NCI-H2171 (cell line): ENCODE measurements at places on chromosomes 3 and 15.

- DNase-seq, result no peak
Measured at GRCh38 chr3:102661707-102662497, 227.1 kb downstream of the ZPLD1 start.

GRCh38 chr3:138381413-138381901 is 33.1 kb downstream of the MRAS start:
- DNase-seq, result no peak

DNA sequence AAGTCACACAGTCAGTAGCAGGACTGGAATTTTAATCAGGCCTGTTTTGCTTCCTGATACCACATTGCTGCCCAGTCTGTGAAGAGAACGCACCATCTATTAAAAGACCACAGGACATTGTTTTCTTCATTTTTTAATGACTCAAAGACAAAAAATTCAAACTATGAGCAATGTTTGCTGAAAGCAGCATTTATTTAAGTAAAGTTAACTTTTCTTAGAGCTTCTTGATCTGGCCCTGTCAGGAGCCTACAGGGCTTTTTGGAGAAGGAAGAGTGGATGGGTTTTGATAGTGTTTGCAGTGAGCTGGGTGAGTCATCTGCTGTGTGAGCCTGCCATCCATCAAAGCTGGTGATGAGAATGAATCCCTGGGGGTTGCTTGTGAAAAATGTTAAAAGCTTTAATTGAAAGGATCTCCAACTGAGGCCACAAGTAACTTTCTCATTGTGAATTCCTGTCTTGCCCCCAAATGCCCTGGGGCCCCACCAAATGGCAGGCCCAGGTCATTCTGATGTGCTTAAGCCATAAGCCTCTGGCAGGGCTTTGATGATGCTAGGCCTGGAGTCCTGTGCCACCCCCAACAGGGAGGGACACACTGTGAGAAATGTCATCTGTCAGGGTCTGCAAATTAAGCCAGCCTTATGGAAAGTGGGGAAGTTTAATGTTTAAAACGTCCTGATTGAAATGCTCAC is 136.2 kb upstream of the PFN2 start:
- no peak for DNase-seq

GRCh38 chr15:31083370-31083780 is 18.1 kb downstream of the TRPM1 start:
- DNase-seq, result no peak

GRCh38 chr15:101162701-101163483 is 89.0 kb downstream of the CHSY1 start:
- peak; percentile 73 for DNase-seq

DNA sequence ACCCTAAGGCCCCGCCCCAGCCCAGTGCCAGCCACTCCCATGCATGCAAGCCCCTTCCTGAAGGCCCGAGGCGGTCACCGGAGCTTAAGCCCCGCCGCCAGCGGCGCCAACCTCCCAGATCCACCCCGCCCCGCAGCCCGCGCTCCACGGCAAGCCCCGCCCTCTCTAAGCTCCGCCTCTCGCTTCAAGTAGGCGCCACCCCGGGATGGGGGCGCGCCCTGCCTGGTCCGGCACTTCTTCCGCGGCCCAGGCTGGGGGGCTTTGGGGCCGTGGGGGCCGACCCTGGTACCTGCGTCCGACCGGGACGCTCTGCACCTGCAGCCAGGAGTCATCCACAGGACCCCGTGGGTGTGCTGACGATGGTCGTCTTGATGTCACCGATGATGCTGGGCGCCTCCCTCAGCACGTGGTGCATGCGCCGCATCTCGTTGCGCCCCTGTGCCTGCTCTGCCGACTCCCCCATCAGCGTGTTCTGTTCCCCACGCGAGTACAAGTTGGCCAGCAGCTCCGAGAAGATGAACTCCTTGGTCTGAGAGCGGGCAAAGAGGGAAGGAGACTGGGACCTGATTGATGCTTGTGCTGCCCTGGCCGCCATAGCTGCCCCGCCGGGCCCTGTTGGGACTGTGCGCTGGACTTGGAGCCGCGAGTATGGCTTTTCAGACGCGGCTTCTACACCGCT is 26.1 kb upstream of the CSPG4 start:
- DNase-seq, result peak; percentile 93

DNA sequence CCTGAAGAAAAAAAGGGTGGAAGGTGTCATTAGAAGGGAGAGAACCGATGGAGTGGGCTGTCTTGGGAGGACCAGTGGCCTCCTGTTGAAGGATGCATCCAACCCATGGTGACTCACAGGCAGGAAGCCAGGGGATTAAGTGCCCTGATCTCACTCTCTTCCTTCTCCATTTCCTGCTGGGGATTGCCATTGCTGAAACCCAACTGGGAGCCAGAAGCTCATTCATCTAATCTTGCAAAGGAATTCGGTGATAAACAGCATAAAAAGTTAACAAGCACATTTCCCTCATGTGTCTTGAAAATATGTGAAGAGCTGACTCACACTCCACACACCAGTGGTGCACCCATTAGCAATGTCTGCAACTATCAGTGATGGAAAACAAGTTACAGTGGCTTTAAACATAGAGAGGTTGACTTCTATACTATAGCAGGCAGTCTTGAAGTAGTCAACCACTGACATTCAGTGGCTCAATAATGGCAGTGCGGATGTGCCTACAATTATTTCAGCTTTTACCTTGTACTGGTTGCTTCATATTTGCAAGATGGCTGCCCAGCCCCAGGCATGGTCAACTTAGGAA is 12.8 kb upstream of the CSRNP1 start:
- no peak for DNase-seq

DNA sequence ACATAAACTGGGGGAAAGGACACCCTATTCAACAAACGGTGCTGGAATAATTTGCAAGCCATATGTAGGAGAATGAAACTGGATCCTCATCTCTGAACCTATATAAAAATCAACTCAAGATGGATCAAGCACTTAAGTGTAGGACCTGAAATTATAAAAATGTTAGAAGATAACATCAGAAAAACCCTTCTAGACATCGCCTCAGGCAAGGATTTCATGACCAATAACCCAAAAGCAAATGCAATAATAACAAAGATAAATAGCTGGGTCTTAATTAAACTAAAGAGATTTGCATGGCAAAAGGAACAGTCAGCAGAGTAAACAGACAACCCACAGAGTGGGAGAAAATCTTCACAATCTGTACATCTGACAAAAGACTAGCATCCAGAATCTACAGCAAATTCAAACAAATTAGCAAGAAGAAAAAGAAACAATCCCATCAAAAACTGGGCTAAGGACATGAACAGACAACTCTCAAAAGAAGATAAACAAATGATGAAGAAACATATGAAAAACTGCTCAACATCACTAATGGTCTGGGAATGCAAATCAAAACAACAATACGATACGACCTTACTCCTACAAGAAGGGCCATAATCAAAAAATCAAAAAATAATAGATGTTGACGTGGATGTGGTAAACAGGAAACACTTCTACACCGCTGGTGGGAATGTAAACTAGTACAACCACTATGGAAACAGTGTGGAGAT is 408.7 kb downstream of the CNTN6 start:
- DNase-seq, result no peak

DNA sequence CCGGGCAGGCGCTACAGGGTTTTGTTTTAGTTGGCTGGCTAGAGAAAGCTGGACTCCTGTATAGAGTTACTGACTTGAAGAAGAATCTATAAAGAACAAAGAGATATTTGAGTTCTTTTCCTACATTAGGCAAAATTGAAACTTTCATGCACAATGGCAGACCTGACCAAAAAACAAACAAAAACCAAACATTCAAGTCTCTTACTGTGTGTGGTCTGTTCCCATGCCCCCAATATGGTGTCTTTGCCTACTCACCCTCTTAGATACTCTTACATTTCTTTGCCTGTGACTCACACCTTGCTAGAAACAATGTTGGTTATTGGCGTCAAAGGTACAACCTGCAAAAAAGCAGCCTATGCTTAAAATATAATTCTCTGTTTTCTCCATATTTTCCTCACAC is 109.5 kb upstream of the TMC3 start:
- DNase-seq, result no peak

- DNase-seq, result no peak
Measured at GRCh38 chr3:99863002-99863401, 45.3 kb downstream of the CMSS1 start.

DNA sequence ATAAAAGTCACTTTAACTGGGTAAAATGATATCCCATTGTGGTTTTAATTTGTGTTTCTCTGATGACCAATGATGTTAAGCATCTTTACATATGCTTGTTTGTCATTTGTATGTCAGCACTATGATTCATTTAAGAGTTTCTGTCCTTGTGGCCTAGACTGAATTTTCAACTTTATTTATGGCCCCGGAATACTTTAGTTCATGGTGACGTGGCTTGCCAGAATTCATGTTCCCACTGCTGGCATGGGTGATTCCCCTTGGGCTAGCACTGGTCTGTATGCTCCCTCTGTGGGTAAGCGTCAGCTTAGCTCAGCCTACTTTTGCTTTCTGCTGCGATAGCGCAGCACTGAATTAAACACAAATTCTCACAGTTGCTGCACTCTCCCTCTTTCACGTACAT is 436.3 kb upstream of the SGO1 start:
- DNase-seq, result no peak

DNA sequence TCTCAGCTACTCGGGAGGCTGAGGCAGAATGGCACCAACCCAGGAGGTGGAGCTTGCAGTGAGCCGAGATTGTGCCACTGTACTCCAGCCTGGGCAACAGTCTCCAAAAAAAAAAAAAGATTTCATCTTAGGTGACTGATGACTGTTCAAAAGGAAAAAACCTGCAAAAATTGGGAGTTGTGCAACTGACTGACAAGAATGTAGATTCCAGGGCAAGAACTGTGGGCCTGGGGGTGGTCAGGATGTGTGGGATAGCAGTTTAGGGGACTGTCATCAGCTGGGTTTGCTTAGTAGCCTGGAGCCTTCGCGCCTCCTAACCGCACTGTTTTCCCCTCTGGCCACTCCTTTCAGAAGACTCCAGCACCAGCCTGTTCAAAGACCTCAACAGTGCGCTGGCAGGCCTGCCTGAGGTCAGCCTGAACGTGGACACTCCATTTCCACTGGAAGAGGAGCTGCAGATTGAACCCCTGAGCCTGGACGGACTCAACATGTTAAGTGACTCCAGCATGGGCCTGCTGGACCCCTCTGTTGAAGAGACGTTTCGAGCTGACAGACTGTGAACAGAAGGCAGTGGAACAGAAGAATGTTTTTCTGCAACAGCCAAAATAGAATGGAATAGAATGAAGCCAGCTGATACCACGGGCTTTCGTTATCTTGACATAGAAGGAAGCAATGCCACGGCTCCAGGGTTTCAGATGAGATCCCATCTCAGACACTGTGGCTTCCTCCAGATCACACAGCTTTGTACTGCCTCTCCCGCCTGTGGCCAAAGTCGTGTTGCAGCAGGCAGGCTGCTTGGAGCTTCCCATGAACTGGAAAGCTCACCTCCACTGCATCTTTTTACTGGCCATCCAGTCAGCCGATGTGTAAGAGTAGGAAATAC is 75.3 kb upstream of the BLM start:
- DNase-seq, result no peak

DNA sequence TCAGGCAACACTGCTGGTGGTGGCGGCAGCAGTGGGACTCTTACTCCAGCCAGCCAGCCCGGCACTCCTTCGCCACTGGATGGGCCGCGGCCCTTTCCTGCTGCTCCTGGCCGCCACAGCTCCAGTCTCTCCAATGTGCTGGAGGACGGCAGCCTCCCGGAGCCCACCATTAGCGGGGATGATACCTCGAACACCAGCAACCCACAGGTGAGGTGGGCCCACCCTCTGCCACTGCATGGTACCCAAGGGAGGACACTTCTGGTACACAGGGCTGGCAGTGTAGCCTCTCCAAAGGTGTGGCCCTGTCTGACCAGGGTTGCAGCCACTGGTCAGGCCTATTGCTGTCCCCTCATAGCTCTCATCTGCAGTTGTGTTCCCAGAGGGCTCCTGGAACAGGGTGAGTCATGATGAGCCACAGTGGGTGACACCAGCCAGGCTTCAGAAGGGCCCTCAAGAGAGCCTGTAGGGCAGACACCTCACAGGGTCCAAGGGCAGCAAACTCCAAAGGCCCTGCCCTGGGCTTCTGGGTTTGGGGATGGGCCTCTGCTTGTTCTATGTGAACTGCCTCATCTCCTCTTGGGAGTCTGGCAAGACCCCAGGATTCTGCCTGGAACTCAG is 20.8 kb downstream of the NBEAL2 start:
- DNase-seq, result no peak

DNA sequence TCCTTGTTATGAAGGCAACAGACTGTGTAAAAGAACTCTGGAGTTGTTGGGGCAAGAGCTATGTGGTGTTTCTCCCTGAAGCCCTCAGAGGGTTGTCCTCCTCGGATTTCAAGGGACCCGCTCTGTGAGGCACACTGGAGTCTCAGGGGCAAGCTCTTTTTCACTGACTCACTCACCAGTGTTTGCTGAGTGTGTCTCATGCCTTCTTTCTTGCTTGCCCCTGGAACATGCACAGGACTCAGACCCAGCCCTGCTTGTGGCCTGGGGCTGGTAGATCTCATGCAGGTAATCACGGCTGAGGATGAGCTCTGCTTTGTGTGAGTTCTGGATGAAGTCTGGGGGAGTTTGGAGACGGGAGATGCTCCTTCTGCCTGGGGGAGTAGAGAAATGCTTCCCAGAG is 93.7 kb downstream of the CACNA1D start:
- DNase-seq, result no peak

DNA sequence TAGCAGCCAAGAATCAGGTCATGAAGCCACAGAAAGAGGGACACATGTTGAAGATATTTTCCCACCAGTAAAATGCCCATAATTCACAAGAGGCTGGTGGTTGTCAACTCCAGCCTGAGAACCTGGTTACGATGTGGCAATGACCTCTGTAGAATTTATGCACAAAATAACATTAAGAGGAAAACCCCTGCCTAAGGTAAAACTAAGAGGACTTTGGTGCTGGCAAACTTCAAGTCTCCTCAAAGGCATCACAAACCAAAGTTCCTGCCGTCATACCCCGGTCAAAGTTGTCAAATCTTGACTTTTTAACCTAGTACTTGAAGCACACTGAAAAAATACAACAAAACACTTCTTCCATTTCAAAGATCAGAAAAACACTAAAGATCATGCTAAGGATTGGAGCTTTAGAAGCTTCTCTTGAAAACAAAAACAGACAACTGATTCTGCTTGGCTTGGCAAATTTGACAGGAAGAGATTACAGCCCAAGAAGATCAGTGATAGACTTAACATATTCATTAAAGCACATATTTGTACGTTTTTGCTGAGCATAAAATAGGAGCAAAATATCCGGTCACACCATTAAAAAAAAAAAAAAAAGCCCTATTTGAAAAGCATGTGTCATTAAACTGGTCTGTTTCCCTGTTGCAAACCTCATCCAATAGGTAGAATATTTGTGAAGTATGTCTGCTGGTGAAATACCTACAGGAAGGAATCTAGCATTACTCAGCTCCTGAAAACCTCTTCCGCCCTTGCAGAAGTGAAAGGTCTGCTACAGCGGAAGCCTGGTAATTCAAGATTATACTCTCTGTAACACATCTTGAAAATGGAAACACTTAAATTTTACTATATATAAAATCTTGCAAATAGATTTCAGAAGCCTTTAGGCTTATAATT is 22.8 kb downstream of the EIF4E3 start:
- no peak for DNase-seq

GRCh38 chr3:143276592-143276991 is 157.0 kb downstream of the CHST2 start:
- no peak for DNase-seq

- DNase-seq, result no peak
Measured at GRCh38 chr15:38854506-38854905, 289.9 kb upstream of the RASGRP1 start.
